ENCODE measurements at places on chromosomes 1 and 21. TPM values are rescaled to one million over a fixed set of nuclear protein-coding genes. Genes with fewer than 3 reads are reported as not detected.

GRCh38 chr1:55150880-55151588 lies 64.1 kb downstream of the USP24 start:
- DNase-seq: peak; percentile 8

DNA sequence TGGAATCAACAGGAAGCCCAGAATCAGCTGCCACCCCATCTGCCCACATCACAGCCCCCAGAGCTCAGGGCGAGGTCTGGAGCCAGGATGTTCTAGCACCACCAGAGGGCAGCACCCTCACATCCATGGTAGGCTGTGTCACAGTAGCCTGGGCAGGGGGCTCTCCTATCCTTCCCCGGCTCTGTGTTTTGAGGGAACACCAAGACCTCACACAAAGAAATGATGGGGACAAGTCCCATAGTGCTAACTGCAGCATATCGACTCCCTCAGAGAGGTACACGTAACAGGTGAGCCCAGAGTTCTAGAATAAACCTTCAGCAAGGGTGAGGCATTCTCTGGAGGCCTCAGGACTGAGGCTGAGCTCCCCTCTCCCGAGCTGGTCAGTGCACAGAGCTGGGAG lies 2.3 kb upstream of the KCNC4 start:
- no peak for DNase-seq

GRCh38 chr1:198519639-198520501 lies 20.6 kb downstream of the ATP6V1G3 start:
- no peak for DNase-seq

- no peak for DNase-seq
These were observed 102.0 kb downstream of the BEND5 start for GRCh38 chr1:48674641-48675040.

- no peak for DNase-seq
These were observed 333.8 kb downstream of the KIF26B start for GRCh38 chr1:245488346-245489129.

DNA sequence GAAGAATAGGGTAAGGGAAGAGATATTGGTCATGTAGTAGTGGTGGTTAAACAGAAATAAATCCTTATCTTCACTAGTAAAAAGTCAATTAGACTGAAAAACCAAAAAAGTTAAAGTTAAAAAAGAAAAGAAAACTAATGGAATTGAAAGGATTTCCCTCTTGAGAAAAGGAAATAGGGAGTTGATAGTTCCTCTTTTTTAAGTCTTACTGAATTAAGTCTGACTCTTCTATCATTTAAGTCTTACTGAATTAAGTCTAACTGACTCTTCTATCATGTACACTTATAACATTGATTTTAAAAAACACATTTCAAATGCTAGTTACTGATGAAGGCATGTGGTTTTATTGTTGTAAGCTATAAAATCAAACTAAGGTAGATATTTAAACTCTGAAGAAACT lies 49.5 kb upstream of the TENT5C start:
- no peak for DNase-seq

DNA sequence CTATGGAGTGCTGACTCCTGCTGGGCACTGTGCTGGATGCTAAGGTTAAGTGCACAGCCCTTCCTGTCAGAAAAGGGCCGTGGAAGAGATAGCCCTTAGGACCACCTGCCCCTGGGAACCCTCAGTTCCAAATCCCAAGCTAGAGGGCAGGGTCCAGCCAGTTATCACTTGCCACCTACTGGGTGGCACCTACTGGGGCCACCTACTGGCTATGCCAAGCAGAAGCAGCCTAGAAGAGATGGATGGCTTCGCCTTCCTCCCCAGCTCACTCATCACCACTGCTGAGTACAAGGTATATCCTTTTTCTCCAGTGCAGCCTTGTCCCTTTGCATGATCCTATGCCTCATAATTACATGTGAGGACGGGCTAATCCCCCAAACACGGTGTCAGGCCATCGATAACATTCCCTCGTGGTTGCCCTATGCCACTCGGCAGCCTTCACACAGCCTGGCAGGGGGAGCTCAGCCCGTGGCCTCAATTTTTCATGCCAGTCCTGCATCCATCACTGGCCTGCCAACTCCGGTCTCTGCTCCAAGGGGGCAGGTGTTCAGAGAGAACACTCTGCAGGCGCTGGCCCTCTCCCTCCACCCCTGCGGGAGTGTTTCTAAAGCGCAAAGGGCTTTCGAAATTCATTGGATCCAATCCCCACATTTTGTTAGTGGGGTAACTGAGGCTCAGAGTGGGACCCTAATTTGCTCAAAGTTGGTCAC lies 49.0 kb downstream of the SYT2 start:
- DNase-seq: no peak

DNA sequence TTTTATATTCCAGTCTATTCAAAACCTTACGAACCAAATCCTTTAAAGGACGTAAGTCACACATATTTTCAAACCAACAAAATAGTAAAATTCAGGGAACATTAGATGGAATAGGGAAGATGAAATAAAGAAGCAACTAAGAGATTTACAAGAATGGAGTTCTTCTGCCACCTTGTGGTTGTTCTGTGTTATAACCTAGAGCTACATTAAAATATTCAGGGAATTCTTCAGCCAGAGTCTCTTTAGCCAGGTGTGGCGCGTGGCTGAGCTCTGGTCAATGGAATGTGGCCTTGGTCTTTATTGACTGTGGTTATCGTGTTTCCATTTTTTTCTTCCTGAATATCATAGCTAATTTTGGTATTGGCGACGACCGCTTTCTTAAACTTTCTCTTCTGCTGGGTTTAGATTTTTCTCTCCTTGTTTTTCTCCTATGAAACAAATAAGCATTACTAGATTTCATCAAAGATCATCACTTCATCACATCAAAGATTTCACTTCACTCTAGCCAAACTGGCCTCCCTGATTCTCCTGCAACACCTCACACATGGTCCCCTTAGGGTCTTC lies 221.3 kb downstream of the MRPL39 start:
- DNase-seq: no peak

GRCh38 chr1:170241266-170241851 lies 95.6 kb downstream of the NTMT2 start:
- no peak for DNase-seq

DNA sequence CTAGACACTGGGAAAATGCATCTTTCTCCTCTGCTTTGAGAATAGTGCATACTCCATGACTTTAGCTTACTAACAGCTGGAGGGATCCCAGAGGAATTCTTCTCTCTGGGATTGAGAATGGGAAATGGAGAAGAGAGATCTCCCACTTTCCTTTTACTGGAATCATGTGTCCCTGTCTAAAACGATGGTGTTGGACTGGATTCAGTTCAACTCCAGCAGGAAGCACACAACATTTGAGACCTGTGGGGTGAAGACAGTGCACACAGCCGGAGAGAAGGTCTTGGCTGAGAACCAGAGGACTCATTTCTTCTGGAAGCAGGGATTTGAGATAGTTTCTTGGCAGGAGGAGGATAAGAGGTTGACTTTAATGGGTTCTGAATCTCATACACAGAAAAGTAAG lies 58.7 kb downstream of the TRABD2B start:
- DNase-seq: no peak

DNA sequence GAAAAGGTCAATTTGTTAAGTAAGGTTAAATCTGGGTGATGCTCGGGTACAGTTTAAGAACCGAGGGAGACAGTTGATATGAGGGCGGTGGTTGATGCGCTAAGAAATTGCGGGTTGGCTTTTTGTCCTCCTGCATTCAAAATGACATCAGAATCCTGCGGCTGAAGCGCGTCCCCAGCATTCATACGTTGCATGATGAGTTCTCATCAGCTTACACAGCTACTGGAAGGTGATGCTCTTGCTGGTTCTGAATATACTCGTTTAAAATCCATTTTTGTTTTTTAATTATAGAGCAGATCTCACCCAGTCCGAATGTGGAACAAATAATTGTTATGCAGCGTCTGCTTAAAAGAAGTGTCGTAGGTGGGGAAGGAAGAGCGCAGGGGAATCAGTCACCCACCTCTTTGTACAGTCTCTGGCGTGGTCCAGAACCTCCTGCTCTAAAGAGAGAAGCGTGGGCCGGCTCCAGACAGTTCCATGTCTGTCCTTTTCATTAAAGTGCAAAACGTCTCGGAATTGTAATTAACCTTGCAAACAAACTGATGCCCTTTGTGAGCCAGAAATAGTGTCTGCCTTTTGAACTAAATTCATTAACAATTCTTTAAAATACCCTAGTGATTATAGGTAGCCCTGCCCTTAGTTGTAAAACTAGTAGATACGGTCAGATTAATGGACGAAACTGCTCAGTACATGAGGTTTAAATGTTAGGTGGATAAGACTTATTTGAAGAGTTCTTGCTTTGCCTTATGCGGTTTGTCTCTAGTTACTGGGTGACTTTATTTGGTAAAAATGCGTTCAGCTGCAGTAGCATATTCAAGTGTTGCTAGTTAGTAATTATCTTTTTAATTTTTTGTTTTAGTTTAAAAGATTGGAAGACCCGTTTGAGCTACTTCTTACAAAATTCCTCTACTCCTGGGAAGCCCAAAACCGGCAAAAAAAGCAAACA lies 741 bp downstream of the RGS2 start:
- DNase-seq: no peak

Gene CLIC6
- 11.4 TPM for polyA plus RNA-seq

- no peak for DNase-seq
These were observed 53.5 kb upstream of the DUSP10 start for GRCh38 chr1:221795380-221795779.

DNA sequence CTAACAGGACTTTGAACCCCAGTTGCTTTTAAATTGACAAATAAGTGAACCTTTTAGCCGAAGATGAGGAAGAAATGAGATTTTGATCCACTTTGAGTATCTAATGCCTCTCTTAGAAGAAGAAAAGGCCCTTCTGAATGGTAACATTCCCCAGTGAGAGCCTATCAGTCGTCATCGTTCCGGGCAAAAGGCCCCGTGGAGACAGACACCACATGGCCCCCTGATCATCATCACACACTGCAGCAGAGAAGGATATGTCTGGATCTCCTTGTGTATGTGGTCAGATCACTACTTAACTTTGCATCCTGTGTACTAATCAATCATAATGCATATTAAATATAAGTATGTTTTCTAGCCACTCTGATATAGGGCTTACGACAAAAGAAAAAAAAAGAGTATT lies 87.3 kb upstream of the SMYD2 start:
- no peak for DNase-seq

GRCh38 chr21:46006547-46007491 lies 25.2 kb downstream of the COL6A1 start:
- DNase-seq: no peak

GRCh38 chr1:152038871-152039270 lies 2.1 kb upstream of the S100A11 start:
- no peak for DNase-seq

Gene CFAP57
- polyA plus RNA-seq: 1.9 TPM

- no peak for DNase-seq
These were observed 6.1 kb upstream of the TINAGL1 start for GRCh38 chr1:31570228-31570627.

GRCh38 chr1:171286032-171286705 lies 27.8 kb upstream of the FMO4 start:
- DNase-seq: no peak

DNA sequence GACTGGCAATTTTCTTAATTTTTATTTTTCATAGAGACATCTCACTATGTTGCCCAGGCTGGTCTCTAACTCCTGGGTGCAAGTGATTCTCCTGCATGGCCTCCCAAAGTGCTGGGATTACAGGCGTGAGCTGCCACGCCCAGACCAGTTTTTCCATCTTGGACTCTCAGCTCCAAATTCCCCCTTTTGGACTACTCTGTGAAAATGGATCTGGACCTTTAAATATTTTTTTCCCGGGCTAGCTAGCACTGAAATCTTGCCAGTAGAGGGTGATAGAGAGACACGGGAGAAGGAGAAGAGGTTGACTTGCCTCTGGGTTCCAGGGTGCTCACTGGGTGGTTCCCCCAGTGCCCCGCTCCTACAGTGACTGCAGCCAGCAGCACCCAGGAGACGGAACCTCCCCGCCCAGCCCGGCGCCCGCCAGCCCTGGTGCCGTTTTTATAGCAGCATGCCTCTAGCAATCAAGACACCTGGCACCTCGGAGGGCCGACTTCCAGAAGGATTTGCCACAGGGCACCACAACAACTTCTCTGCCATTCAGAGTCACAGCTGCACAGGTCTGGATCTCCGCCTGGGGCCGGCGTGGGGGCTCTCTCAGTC lies 34.7 kb upstream of the SCCPDH start:
- peak; percentile 34 for DNase-seq

Gene ST6GALNAC5
- not detected for polyA plus RNA-seq

- no peak for DNase-seq
These were observed 149.5 kb upstream of the VAMP3 start for GRCh38 chr1:7621334-7622219.

Gene S100A11
- polyA plus RNA-seq: 70.4 TPM

DNA sequence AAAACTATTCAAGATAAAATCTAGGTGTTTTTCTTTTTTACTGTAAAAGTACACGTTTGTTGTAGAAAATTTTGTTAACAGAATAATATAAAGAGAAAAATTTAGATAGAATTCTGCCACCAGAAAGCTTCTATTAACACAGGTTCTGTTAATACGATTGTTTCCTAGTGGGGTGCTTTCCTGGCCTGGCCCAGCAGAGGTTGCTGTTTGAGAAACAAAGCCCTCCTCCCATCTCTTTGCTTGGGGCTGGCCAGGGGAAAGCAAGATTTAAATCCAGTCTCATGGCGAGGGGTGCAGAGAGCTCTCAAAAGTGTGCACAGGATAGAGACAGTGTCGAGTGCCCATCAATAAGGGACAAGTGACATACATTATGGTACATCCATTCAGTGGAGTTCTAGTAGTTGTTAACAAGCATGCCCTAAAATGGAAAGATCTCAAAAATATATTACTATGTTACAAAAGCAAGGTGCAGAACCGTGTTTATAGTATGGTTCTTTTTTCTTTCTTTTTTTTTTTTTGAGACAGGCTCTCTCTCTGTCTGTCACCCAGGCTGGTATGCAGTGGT lies 14.6 kb upstream of the ACBD3 start:
- no peak for DNase-seq

DNA sequence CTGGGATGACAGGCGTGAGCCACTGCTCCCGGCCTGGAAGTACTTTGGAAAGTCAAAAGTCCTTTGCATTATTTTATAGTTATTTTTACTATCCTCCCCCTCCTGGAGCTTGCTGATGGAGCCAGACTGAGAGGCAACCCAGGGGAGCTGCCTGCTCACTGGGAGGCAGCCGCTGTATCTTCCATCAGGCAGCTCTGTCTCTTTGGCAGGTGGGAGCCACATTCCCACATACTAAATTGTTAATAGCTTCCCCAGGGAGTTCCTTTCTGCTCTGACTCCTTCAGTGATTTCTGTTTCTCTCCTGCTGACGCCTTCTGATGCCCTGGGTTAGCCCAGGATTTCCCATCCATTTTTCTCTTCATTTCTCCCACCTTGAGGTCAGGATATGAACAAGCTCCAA lies 4.9 kb upstream of the OPRD1 start:
- DNase-seq: no peak

GRCh38 chr1:165958306-165958705 lies 130.9 kb downstream of the UCK2 start:
- no peak for DNase-seq

Gene PLA2G2D
- polyA plus RNA-seq: not detected

- DNase-seq: peak; percentile 91
These were observed 4.0 kb downstream of the FGR start for GRCh38 chr1:27630859-27631491.

GRCh38 chr21:45016406-45017038 lies 57.9 kb upstream of the ADARB1 start:
- DNase-seq: no peak

Measured in GM12878 (cell line).